Cortex of kidney (tissue), 1 donor: ENCODE measurements at places on chromosomes 1 and 21.

DNA sequence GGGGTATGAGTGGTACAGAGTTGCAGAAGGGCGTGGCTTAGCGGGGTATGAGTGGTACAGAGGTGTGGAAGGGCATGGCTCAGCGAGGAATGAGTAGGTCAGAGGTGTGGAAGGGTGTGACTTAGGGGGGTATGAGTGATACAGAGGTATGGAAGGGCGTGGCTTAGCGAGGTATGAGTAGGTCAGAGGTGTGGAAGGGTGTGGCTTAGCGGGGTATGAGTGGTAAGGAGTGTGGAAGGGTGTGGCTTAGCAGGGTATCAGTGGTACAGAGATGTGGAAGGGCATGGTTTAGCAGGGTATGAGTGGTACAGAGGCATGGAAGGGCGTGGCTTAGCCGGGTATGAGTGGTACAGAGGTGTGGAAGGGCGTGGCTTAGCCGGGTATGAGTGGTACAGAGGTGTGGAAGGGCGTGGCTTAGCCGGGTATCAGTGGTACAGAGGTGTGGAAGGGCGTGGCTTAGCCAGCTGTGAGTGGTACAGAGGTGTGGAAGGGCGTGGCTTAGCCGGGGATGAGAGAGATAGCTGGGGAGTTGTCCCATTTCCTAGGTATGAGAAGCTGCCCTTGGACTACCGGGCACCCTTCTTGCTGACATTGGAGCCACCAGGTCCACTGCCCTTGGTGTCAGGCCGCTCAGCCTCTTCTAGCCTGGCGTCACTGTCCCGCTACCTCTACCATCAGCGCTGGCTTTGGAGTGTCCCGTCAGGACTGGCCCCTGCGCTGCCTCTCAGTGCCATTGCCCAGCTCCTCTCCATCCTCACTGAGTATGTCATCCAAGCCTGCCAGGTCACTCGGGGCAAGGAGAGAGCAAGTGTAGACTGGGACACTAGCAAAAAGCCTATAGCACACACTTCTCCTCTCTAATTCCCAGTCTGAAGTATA, 29.8 kb downstream of the HYI start:
- no peak for DNase-seq

- DNase-seq: no peak
Measured at GRCh38 chr1:11384170-11384554, 94.8 kb upstream of the DISP3 start.

- DNase-seq: no peak
Measured at GRCh38 chr1:6454856-6455751, 10.9 kb downstream of the TNFRSF25 start.

- DNase-seq: no peak
Measured at GRCh38 chr1:8989821-8990220, 36.4 kb downstream of the SLC2A7 start.

DNA sequence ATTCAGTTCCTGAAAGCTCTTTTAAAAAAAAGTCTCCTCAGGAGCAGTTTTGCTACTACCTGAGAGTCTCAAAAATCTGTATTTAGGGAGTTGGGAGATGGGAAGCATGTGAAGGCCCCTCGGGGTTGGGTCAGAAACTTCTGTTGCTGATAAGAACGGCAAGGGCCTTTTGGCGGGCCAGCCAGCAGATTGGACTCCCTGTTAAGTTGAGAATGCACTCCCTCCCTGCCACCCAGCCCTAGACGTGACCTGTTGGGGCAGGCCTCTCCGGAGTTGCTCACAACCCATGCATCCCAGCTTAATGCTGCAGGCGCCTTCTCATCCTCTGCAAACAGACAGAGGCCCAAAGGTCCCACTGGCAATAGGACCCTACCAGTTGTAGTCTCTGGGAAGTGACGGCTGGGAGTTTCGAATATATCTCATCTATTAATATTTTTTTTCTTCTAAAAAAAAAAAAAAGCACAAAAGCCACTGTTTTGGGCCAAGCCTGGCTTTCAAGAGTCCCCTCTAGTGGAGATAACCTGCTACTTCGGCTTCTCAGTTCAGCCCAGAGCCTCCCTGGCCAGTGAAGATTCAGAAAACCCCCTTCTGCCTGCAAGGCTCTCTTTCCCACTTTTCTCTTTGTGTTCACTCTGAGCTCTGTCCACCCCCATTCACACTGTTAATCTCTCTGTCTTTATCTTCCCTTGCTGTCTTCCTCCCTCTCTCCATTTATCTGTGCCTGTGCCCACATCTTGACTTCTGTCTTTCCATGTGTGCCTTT, 5.3 kb downstream of the PLXNA2 start:
- DNase-seq: no peak

DNA sequence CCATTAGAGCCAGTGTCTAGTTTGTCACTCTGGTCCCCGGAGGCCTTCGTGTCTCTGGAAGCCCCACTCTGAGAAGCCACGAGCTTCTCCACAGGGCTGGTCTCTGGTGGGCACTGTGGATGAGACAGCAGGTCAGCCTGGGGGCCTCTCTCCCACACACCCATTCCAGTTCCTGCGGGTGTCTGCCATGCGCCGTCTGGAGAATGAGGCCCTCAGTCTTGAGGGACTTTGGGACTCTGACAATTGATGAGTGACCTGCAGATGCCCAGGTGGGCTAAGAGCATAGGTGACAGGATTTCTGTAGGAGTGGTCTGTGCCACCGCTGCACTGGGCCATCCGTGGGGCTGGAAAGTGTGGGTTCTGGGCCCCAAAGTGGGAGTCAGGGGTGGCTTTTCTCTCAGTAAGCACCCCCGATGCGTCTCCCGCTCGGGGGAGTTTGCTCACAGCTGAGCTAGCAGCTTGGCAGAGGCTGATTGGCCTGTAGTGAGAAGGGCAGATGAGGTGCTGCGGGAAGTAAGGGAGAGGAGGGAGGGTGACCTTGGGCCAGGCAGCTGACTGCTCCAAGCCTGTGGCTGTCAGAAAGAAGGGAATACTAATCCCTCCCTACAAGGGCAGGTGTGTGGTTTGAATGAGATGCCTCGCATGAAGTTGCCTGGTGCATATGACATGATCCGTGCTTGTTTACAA, 26.4 kb downstream of the LHX4 start:
- DNase-seq: no peak

DNA sequence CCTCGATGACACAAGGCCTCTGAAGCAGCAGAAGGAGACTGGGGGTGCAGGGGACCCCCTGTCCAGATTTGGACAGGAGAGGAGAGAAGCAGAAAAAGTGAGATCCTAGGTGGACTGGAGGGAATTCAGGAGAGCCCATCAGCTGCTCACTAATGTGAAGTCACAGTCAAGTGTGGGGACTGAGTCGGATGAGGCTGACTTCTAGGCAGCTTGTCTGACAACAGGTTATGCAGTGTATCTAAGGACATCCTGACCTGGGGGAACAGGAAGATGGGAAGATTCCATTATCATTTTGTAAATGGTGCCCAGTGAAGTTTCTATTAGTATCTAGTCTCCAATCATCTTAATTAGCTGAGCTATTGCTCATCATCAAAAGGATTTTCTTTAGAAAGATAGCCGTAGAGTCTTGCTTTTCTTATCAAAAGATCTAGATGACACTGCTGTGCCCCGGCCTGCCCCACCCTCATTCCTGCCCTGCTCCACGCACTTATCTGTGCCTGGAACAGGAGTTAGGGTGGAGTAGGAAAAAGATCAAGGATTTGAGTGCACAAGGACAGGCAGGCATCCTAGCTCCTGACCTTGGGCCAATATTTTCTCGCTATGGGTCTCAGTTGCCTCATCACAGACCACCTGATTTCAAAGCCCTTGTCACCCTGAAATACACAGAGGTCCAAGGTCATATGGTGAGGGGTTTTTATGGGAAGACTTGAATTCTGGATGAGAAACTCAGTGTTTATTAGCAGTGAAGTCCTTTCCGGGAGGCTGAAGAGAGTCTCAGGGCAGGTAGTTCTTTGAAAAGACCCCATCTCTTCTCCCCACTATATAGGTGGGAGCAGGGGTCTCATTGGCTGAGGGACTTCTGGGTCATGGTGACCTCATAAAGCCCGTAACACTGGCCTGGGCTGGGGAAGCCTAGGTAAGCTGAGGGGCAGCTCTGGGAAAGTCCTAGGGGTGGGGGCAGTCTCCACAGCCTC, at the start of gene MROH7:
MROH7 (plus strand) TSS at position 924 of the 974 bp plus-strand sequence. CDS start 11,141 bp downstream, outside the sequence.
- no peak for DNase-seq

- no peak for DNase-seq
Measured at GRCh38 chr1:25744140-25744581, 55.8 kb upstream of the SELENON start.

DNA sequence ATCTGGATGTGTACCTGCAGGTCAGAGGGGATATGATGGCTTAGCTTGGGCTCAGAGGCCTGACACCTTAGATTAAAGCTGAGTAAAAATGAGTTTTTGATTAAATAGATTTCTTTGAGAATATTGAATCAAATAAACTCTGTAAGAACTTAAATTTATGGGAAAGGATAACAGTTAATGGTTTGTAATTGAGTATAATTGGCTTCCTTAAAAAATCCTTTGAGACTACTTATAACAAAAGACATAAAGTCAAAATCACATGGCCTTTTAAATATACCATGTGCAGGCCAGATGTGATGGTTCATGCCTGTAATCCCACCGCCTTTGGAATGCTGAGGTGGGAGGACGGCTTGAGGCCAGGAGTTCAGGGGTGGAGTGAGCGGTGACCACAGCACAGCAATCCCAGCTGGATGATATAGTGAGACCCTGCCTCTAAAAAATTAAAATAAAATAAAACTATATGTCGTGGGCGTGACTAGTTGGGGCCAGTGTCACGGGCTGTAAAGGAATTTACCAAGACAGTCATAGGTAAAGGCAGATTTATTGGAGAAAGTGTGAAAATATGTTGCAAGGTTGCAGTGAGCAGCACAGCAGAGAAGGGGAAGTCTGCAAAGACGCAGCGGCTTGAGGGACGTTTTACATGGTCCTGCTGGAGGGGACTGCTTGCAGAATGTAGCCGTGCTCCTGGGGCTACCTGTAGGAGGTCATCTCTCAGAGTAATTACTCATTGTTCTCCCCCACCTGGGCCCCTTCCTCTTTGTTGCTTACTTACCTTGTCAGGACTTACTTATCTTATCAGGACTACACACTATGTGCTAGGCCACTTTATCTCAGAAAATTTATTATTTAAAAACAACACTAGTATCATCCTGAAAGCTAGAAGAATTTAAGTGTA, 122.3 kb downstream of the ZMYM4 start:
- no peak for DNase-seq

DNA sequence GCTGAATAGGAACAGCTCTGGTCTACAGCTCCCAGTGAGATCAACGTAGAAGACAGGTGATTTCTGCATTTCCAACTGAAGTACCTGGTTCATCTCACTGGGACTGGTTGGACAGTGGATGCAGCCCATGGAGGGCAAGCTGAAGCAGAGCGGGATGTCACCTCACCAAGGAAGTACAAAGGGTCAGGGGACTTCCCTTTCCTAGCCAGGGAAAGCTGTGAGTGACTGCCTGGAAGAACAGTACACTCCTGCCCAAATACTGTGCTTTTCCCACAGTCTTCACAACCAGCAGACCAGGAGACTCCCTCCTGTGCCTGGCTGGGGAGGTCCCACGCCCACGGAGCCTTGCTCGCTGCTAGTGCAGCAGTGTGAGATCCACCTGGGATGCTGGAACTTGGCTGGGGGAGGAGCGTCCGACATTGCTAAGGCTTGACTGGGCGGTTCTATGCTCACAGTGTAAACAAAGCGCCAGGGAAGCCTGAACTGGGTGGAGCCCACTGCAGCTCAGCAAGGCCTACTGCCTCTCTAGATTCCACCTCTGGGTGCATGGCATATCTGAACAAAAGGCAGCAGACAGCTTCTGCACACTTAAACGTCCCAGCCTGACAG, 14.7 kb downstream of the CR1L start:
- no peak for DNase-seq

GRCh38 chr1:178798232-178798861, 72.5 kb downstream of the ANGPTL1 start:
- no peak for DNase-seq

- DNase-seq: no peak
Measured at GRCh38 chr1:156475568-156476500, 24.7 kb downstream of the MEF2D start.

DNA sequence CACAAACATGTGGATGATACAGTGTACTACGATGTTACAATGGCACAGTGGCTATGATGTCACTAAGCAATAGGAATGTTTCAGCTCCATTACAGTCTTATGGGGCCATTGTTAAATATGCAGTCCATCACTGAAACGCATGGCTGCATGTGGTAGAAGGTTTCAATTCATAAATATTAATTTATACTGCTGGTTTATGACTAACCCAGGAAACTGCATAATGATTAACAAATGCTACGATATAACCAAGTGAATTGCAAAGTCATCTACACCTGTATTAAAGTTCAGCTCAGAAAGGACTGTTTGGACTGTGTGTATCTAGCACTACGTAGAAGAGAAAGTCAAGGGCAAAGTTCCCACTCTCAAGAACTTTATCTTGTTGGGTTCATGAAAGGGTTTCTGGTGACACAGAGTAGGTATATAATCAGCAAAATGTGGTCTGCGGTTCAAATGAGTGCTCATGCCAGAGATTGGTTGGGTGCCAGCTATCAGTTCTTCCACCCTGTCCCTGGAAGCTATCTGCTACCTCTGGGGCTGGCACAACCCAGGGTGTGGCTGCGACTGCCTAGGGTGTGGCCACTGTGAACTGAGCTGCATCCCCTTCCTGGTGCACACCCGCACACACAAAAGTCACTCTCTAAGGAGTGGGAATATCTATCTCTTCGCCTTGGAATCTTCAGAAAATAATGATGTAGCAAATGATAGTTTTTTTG, 14.8 kb downstream of the MGST3 start:
- DNase-seq: no peak

GRCh38 chr1:84406346-84406861, 8.1 kb downstream of the DNASE2B start:
- no peak for DNase-seq

DNA sequence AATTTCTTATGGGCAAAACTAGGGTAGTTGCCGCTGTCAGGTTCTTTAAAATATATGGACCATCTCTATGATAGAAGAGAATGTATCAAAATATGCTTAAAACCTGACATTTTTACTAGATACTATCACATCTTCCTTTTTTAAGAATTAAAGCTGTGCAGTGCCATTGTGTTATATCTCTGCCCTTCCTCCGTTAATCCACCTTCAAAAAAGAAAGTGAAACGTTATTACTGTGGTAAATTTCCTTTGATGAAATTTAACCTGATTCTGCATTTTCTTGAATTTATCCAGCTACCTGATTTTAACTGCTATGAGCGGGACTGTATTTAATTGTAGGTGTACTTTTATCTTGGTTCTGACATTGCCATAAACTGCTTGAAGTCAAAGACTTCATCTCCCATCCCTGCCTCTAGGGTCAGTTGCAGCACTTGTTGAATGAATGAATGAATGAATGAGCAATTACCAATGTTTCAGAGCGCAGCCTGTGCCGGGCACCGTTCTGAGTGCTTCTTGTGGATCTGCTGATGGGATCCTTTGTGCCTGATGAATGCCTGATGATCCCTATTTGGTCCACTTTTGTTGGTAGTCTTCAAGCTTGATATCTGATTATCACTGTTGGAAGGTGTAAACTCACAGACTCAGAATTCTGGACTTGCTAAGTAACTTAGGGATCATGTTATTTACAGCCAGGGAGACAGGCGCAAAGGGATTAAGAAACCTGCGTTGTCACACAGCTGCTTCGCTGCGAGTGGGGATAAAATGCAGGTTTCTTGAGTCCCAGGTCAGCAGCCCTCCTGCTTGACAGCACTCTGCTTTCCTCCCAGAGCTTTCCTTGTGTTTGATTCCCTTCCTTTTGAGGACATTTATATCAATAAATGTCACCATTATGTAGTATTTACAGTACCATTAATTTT, 30.1 kb downstream of the SMYD2 start:
- no peak for DNase-seq
